T-helper 2 cell (primary cell): ENCODE measurements at places on chromosomes 3 and 15.

DNA sequence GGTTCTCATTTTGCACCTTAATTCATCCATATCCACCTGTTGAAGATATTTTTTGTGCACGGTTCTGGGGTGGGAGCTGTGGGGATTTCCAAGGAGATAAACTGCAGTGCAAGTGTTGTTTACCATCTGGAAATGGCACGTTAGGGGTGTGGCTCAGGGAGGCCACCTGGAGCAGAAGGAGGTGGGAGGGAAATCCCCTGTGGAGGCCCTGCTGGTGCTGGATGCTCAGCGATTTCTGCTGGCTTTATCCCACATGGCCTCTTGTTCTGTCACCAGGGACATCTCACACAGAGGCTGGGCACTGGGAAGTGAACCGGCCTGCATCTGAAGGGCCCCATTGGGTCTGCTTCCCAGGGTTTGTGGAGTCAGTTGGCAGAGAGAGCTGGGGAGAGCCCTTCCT lies 24.3 kb downstream of the TRPM1 start:
- no peak for DNase-seq

DNA sequence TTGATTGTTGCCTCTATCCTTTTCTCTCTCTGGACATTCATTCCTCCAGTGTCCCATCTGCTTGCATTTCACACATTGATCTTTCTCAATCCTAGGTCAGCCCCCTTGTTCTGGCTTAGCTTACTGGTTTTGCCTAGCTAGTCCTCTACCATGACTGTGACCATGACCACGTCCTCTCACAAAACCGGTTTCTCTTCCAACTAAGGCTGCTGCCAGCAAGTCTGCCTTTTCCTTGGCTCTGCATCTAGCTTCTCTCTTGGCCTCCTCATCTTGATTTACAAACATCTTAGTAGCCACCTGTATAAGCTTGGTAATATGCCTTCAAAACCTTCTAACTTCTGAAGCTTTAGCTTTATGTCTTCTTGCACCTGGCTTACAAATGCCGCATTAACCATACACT lies 167.2 kb downstream of the STXBP5L start:
- no peak for DNase-seq

GRCh38 chr3:57064001-57064400 lies 3.5 kb downstream of the SPATA12 start:
- no peak for DNase-seq

DNA sequence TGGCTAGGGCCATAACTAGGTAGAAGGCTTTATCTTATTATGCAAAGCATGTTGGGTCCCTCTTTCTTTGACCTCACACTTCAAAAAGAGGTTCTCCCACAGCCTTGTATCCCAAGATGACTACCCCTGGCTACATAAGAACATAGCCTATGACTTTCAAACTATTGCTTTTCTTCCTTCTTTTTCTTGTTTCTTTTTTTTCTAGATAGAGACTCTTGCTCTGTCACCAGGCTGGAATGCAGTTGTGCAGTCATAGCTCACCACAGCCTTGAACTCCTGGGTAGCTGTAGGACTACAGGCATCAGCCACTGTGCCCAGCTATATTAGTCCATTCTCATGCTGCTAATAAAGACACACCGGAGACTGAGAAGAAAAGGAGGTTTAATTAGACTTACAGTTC lies 47.2 kb downstream of the DIPK2A start:
- no peak for DNase-seq

- DNase-seq, result no peak
Measured at GRCh38 chr3:29789686-29790085, 508.8 kb downstream of the RBMS3 start.

GRCh38 chr3:128438488-128439072 lies 28.1 kb downstream of the DNAJB8 start:
- no peak for DNase-seq

DNA sequence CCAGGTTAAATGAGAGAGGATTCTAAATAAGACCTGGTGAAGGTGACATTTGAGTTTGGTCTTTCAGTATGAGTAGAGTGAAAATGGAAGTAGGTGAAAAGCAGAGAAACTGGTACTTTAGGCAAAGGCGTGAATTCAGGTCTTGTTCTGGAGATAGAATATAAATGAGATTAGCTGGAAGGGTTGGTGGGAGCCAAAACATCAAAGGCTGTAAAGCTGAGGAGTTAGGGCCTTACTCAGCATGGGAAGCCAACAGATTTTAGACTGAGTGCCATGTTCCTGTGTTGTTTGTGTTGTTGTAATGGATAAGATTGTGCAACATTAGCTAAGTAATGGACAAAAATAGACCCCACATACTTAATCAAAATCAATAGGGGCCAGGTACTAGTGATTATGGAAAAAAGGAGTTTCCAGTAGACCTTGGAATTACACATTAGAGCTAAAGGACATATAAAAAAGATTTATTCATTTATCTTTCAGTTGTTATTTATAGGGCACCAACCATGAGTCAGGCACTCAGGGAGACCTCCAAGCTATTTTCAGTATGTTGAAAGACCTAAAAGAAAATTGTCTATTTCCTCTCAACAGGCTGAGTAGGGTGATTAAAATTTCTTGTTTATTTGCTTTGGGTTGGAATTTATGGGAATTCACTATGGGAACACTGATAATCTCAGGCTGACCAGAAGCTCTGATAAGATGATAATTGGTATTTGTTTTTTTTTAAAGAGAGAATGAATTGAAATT lies 20.8 kb downstream of the ARL14 start:
- no peak for DNase-seq

GRCh38 chr3:140166861-140167599 lies 232.0 kb downstream of the CLSTN2 start:
- DNase-seq, result no peak

DNA sequence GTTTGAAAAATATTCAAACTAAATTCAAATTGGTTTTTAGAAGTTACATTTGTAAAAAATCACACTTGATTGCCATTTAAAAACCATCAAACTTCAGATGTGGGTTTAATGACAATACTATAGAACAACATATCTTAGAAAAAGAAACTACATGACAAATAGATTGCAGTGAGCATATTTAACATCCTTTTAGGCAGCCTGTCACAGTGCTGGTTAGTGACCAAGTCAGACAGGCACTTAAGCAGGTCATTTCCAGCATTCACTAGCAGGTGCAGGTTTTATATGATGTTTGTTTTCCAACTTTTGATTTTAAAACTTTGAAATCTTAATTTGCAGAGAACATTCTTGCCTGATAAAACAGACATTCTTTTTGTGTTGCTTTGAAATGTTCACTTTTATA lies 115.7 kb downstream of the MBNL1 start:
- DNase-seq, result no peak
